GM13976 (cell line): ENCODE measurements at places on chromosomes 5 and 9.

GRCh38 chr5:157912621-157913325 is 53.8 kb upstream of the CLINT1 start:
- no peak for DNase-seq

GRCh38 chr9:92952906-92953610 is 5.7 kb downstream of the FGD3 start:
- DNase-seq = no peak

GRCh38 chr9:107363516-107364152 is 80.6 kb downstream of the RAD23B start:
- no peak for DNase-seq

DNA sequence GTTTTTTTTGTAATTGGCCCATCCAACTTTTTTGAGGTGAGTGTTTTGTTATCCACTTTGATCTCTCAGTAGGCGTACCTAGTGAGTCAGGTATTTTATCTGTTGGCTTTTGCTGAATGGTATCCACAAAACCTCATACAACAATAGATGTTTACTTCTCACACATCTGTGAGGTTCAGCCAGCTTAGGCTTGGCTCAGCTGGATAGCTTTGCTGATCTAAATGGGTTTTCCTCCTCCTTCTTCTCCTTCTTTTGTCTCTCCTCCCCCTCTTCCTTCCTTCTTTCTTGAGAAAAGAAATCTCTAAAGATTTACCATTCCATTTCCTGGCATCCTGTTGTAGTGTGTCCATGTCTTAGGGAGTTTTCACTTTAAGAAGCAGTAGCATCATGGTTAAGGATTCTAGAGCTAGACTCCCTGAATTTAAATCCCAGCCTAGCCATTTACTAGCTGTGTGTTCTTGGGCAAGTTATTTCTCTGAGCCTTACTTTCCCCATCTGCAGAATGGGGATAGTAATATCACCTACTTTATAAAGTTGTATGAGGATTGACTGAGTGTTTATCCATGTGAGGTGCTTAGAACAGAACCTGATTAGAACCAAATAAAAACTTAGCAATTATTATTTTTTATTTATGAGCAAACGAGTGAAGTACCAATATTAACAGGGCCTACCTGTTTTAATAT is 126.3 kb downstream of the ARHGAP26 start:
- no peak for DNase-seq

GRCh38 chr5:146151970-146152369 is 30.5 kb downstream of the LARS1 start:
- no peak for DNase-seq

DNA sequence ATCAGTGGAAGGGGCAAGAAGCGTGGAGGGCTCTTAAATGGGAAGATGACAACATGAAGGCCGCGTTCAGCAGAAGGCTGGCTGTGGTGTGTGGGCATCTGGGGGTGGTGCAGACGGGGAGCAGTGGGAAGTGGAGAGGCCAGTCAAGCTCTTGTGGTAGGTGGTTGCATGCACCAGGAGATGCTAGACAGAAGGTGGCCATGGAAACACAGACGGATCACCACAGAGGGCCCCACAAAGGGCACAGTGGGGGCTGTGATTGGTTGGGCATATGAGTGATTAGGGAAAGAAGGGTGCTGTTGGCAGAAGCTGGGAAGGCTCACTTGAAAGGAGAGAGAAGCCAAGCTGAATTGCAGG is 14.7 kb downstream of the MTMR12 start:
- DNase-seq = no peak

- DNase-seq = no peak
Observed at GRCh38 chr5:36491856-36492255, 114.5 kb upstream of the SLC1A3 start.

DNA sequence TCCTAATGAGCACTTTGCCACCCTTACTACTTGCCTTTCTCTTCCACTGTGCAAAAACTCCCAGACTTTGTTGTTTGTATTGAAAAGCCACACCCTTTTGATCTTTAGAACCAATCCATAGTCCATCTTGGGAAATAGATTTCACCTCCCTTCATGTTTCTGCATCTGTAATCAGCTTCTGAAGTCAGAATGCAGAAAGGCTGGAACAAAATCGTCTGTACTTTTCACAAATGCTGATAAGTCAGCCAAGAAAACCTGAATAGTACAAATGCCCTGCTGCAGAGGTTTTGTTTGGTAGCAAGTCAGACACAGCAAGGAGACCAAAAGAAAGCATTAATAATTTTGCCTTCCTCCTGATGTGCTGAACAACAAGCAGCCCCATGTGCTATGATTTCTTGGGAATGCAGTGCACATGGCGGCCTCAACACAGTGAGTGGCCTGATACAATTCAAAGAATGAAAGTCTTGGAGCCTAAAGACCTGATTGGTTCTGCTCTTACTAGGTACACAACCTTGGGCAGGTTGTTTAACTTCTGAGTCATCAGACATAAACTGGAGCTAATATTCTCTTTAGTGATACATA is 59.2 kb upstream of the STK32A start:
- DNase-seq = no peak

DNA sequence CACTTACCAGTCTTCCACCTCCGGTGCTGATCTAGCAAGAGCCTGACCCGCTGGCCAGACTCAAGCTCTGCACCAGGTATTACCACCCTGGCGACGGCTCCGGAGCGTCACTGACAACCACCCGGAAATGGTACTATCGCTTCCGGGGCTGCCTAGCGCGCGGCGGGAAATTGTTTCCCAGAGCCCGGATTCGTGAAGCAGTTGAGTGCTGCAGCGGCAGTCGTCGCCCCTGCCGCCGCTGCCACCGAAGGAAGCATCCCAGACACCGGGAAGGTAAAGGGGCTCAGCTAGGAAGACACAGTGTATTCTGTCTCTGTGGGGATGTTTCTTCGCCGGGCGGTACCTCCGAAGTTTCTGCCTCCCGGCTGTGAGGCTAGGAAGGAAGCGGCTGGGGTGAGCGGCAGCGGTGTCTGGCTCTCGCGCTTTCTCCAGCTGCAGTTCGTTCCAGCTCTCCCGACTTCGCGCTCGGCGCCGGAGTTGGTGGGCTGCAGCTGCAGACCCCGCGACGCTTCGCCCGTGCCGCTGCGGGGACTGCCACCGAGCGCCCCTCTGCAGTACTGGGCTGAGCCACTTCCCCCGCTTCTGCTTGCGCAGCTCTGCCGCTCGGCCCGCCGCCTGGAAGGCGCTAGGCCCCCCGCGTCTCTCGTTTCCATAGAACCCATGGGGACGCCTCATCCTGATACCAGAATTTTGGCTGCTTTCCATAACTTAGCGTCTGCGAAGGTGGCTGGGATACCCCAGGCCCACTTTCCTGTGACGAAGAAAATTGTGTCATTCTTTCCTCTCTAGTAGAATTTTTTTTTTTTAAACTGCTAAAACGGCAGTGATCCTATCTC is at the start of the genes KIAA0825 and SLF1:
Gene KIAA0825, minus strand, starts transcription at position 112 of the 836 bp plus-strand sequence. CDS start 81,478 bp downstream, outside the sequence.
Gene SLF1, plus strand, starts transcription at position 177 of the 836 bp plus-strand sequence. CDS start 10,142 bp downstream, outside the sequence.
- DNase-seq = peak; percentile 89

- no peak for DNase-seq
Observed at GRCh38 chr9:89518466-89519365, 20.8 kb upstream of the SEMA4D start.

DNA sequence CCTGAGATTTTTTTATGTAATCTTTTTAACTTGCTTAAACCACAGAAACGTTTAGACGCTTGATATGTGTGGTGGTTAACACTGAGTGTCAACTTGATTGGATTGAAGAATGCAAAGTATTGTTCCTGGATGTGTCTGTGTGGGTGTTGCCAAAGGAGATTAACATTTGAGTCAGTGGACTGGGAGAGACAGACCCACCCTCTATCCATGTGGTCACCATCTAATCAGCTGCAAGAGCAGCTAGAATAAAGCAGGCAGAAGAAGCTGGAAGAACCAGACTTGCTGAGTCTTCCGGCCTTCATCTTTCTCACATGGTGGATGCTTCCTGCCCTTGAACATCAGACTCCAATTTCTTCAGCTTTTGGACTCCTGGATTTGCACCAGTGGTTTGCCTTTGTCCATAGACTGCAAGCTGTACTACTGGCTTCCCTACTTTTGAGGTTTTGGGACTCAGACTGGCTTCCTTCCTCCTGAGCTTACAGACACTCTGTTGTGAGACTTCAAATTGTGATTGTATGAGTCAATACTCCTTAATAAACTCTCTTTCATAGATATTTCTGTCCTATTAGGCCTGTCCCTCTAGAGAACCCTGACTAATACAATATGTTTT is 816.0 kb upstream of the CDH9 start:
- DNase-seq = no peak

- no peak for DNase-seq
Observed at GRCh38 chr5:149404746-149405549, 25.9 kb upstream of the IL17B start.

- no peak for DNase-seq
Observed at GRCh38 chr9:111938427-111938800, 41.8 kb downstream of the UGCG start.

DNA sequence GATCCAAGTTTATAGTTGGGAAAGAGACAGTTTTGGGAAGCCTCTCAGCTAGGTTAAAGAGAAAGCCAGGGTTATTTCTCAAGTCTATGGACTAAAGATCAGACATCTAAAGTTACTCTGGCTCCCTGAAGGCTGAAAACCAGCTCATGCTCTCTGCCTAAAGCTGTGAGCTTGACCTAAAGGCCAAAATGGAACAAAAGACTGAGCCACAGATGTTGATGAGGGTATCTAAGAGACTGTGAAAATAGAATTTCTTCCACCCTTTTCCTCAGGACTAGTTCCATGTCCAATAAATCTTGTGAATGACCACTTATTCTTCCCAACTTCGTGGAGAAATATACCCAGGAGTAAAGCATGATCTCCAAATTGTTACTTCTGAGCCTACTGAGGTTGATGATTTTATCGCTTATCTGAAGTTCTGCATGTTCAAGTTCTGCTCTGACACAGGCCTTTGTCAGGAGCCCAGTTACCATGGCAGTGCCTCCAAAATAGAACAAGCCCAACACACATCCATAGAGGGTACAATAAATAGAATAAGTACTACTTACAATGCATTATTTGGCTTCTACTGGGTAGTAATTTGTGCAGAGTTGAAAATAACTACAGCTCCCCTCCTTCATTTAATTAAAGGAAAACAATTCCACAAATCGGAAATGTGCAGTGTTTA is 373.6 kb downstream of the NTRK2 start:
- no peak for DNase-seq

GRCh38 chr5:65066387-65067146 is 297.8 kb downstream of the CWC27 start:
- peak; percentile 26 for DNase-seq

GRCh38 chr5:179232091-179232735 is 113.0 kb downstream of the ADAMTS2 start:
- no peak for DNase-seq

GRCh38 chr5:35194635-35195471 is 35.4 kb downstream of the PRLR start:
- DNase-seq = no peak

DNA sequence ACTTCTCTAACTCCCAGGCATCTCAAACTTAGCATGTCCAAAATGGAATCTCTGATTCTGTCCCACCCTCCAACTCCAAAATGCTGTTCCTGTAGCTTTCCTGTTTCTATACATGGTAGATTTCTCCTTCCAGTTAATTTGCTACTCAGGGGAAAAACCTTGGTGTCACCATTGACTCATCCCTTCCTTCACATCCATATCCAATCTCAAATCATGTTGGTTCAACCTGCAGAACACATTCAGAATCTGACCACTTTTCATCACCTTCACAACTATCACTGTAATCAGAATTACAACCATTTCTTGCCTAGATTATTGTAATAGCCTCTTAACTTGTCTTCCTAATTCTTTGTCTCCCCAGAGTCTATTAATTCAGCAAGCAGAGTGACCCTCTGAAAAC is 10.8 kb downstream of the RIOK2 start:
- no peak for DNase-seq

- DNase-seq = no peak
Observed at GRCh38 chr9:135198144-135198543, 110.7 kb downstream of the OLFM1 start.

- DNase-seq = no peak
Observed at GRCh38 chr9:35333551-35333950, 156.4 kb upstream of the RUSC2 start.

DNA sequence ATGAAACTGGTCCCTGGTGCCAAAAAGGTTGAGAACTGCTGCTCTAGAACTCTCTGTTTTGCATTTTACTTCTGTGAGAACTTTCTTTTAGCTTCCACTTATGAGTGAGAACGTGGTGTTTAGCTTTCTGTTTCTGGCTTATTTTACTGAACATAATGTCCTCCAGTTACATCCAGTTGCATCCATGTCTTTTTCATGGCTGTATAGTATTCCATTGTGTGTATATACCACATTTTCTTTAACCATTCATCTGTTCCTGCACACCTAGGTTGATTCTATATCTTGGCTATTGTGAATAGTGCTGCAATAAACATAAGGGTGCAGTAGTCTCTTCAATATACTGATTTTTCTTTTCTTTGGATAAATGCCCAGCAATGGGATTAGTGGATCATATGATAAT is 165.7 kb downstream of the NPR3 start:
- DNase-seq = no peak
